ENCODE measurements at places on chromosomes 4 and X. TPM values are rescaled to one million over a fixed set of nuclear protein-coding genes. Genes with fewer than 3 reads are reported as not detected.

Gene CHST7
- 11.8 TPM for total RNA-seq

Gene ITGB1BP2
- 4.4 TPM for total RNA-seq

Gene JAKMIP1
- 44.4 TPM for total RNA-seq

Gene GAGE1
- not detected for total RNA-seq

Gene RPS6KA3
- 76.6 TPM for total RNA-seq

Gene USP27X
- 2.4 TPM for total RNA-seq

Gene NPNT
- not detected for total RNA-seq

Gene AMTN
- not detected for total RNA-seq

Gene GLOD5
- total RNA-seq = not detected

Gene DRD5
- total RNA-seq = not detected

Gene ATRX
- 67.6 TPM for total RNA-seq

Gene EMD
- 65.5 TPM for total RNA-seq

Gene NLGN3
- 1.2 TPM for total RNA-seq

Gene TMEM131L
- total RNA-seq = 25.2 TPM

Gene NSG1
- 7.7 TPM for total RNA-seq

Gene CFAP97
- total RNA-seq = 32.1 TPM

Gene SPANXB1
- total RNA-seq = not detected

Gene GLRA3
- total RNA-seq = not detected

Gene ETDA
- total RNA-seq = not detected

Gene LEF1
- 67.4 TPM for total RNA-seq

Gene TMEM156
- total RNA-seq = 28.2 TPM

Gene TCEANC
- total RNA-seq = 4.6 TPM

Gene GUCY1A1
- total RNA-seq = not detected

Gene TCEAL7
- total RNA-seq = not detected

Gene BEND2
- total RNA-seq = not detected

Gene CT55
- not detected for total RNA-seq

Gene HMGB2
- total RNA-seq = 794 TPM

Gene COL25A1
- total RNA-seq = not detected

Gene SPRY1
- total RNA-seq = 16.5 TPM

Gene STATH
- not detected for total RNA-seq

Gene HEPH
- total RNA-seq = not detected

Gene SPACA5
- not detected for total RNA-seq

Gene CSAG2
- total RNA-seq = 1.3 TPM

Gene SEPSECS
- 15.2 TPM for total RNA-seq

Gene RAB39B
- 13.6 TPM for total RNA-seq

Gene TIMM8A
- total RNA-seq = 8.4 TPM

Gene SMR3B
- not detected for total RNA-seq

Gene TMEM187
- total RNA-seq = 12.6 TPM

Gene AFP
- total RNA-seq = not detected

Gene DDX53
- not detected for total RNA-seq

Gene C1GALT1C1
- 35.5 TPM for total RNA-seq

Gene NXF3
- not detected for total RNA-seq

Gene MAMLD1
- total RNA-seq = 5.6 TPM

Gene SPANXD
- total RNA-seq = not detected

Gene DCHS2
- total RNA-seq = not detected

Gene GSX2
- total RNA-seq = not detected

Gene PITX2
- total RNA-seq = not detected

Gene TRPC3
- total RNA-seq = 1.1 TPM

Gene NEXMIF
- 0.13 TPM for total RNA-seq

Gene UNC5C
- total RNA-seq = not detected

Gene TMEM31
- not detected for total RNA-seq

Gene CXCL11
- 0.33 TPM for total RNA-seq

Gene XK
- total RNA-seq = not detected

Gene SLC7A11
- total RNA-seq = 7.1 TPM
